ENCODE measurements at places on chromosomes 5 and 9.

DNA sequence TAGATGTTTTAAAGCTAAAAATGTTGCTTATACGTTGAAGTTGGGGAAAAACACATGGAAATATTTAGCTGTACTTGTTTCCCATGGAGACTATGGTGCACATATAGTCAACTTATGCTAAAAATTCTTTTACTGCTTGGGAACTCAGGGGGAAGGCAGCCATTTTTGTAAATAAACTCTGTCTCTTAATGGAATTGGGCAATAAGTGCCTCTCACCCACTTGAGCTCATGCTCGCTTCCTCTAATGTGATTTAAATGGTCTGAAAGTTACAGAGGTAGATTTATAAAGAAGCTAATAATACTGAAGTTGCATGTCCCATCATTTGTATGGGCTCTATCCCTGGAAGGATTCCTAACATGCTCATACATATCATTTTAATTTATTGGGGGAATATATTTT, 523.8 kb downstream of the RASEF start:
- DNase-seq, result no peak

- DNase-seq, result no peak
Observed at GRCh38 chr5:137001026-137001569, 498.0 kb downstream of the SPOCK1 start.

DNA sequence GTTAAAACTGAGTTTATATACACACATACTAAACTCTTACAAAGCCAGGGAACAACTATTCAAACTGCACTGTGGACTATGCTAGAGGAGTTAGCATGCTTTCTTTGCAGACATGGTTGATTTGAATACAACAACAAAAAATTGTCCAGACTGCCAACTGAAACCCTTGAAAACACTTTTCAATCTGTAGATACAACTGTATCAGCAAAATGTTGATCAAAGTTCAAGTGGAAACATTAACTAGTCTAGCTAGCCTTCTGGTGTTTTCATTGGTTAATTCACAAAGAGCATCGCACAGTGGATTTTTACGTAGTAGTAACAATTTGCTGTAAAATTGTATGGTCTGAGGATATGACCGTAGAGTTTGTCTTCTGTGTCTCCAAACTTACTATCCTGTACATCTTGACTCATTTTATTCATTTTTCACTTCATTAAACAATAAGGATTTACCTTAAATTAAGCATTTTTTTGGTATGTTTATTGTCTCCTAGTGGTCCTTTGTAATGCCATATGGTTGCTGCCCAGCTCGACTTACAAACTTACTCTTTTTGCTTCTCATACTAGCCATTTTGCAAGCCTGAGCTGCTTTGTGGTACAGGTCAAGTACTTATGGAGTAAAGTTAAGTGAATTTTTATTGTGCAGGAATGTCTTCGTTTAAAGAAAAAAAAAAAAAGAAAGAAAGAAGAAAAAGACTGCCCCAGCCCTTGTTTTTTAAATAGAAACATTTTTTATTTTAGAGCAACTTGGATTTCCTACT, 123.4 kb downstream of the ZCCHC7 start:
- DNase-seq, result no peak

DNA sequence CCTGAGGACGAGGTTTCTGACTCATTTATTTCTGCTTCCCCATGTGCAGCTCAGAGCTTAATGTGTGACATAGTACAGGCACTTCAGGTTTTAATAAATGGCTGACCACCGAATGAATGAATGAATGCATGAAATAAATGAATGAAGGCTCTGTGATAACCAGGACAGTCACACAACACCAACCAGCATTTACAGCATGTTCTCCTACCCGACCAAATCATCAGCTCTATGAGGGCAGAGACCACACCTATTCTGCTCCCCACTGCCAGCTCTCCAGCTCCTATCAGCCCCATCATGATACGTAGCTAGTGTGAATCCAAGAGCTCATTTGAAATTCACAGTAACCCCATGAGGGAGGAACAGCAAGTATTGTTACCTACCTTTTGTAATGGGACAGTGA, 4.8 kb downstream of the TMOD1 start:
- no peak for DNase-seq

DNA sequence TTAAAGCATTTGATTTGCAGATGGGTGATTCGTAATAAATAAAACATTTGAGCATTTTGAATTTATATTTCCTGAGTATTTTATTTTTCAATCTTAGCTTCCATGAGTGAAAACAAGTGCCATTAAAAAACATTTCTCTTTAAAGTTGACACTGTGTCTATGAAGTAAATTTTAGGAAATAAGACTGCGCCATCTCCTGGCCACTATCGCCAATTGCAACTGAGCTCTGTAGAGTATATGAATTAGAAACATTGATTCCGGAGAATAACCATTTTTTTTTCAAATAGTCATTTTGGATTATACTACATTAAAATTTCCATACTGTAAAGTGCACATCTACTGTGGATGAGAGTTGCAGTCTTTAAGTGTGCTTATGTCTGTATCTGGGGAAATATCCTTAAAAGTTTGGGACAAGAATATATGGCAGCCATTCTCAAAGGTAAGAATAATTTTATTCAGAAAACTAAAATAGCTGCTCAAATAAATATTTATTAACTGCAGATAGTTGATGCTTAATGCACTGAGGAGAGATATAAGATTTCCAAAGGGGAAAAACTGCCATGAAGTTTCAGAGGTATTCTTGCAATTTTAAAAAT, 5.9 kb downstream of the DMRTA1 start:
- DNase-seq, result no peak

- DNase-seq, result no peak
Observed at GRCh38 chr9:106784076-106784475, 78.9 kb upstream of the ZNF462 start.

DNA sequence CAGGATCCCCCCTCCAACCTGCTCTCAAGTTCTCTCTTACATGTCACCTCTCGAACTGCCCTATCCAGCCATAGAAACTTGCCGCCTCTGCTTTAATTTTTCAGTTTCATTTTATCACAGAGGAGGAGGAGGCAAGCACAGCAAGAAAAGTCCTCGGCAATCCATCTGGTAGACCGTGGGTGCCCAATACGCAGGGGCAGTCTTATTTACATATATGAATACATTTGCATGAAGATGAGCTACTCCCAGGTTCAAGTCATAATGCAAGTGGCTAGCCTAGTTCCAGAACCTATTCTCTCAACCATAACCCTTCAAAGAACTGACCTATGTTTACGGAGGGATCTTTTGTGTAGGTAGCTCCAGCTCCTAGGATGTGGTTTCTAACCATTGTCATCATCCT, 223.2 kb upstream of the PANK3 start:
- DNase-seq, result no peak

DNA sequence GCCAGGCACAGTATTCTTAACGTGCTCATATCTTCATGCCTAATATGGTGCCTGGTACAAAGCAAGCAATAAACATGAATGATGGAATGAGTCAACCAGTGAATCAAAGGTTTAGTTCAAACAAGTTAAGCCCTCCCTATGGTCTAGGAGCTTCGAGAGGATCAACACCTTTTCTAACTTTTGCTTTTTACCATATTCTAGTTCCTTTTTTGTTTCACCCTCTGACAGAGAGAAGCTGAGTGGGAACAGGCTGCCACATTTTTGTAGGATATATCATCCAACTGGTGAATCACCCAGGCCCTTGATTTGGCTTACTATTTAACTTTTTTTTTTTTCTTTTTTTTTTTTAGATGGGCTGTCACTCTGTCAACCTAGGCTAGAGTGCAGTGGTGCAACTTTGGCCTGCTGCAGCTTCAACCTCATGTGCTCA, 39.3 kb upstream of the TNC start:
- no peak for DNase-seq

GRCh38 chr5:168528521-168529373, at the start of gene FBLL1:
FBLL1 (plus strand) TSS chr5:168529305; CDS start chr5:168529505, 200 bp downstream.
- DNase-seq, result no peak

GRCh38 chr9:104802110-104802509, 38.2 kb downstream of the NIPSNAP3B start:
- DNase-seq, result no peak

DNA sequence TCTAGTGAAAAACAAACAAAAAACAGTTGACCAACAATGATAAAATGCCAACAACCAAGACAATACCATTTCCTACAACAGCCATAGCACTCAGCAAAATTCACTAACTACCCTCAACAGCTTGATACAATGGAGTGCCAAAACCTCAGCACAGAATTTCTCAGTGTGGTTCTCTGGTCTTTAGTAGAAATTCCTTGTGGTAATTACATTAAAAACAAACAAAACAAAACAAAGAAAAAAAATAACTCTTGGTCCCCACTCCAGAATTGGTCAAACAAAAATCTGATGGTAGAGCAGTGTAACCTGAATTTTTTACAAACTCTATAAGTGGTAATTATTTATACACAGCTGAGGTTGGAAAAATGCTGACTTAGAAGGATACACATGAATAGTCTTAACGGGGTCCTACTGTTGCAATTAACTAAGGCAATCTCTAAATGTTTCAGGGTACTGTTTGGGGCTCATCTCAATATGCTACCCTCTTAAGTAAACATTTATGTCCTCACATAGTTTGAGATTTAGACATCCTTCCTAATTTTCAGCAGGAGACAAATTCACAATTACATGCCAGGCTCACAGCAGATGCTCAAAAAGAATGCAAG, 13.8 kb downstream of the CSNK1A1 start:
- no peak for DNase-seq

DNA sequence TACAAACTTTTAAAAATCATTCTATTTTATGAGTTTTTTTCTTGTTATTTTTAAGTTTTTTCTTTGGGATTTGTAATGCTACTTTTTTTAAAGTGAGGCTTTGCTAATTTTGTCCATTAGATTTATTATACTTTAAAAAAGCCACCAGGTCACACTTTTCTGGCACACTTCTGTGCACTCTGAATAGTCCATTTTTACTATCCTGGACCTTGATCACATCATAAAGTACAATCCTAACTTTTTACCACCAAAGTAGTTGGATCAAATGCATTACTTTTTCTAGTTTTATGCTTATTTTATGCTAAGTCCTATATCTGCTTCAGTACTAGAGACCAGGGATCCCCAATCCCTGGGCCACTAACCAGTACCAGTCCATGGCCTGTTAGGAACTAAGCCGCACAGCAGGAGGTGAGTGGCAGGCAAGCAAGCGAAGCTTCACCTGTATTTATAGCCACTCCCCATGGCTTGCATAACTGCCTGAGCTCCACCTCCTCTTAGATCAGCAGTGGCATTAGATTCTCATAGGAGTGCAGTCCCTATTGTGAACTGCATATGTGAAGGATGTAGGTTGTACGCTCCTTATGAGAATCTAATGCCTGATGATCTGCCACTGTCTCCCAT, 16.0 kb downstream of the FRRS1L start:
- DNase-seq, result no peak

- DNase-seq, result no peak
Observed at GRCh38 chr9:96202971-96203780, 98.8 kb downstream of the HSD17B3 start.

DNA sequence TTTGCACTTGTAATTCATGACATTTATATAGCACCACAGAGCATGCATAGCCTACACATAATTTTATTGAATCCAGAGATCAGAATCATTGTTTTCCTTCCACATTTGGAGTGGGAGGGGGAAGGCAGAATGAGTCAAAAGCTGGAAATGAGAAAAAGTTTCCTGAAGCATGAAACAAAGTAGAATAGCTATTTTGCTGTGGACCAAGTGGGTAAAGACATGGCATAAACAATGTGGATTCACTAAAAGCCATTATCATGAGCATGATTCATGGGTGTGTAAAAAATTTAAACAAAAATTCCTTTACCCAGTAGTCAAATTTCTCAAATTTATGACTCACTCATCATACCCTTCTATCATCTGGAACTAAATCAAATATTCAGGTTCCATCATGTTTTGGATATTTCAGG, 97.9 kb downstream of the YIPF5 start:
- no peak for DNase-seq

DNA sequence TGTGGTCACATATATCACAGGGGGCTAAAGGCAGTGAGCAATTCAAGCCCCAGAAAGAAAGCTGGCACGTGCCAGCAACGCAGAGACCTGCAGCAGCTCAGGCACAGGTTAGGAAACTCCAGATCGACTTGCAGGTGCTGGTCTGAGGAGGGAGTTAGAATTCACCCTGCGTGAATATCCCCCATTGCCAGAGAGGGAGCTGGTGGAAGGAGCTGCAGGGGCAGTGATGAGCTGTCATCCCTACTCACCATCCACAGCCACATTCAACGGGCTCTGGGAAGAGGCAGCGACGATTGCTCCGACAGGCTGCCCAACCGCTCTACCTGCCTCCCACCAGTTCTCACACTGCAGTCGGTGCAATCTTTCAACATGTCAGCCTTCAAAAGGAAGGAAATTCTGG, 40.8 kb upstream of the CLK4 start:
- DNase-seq, result no peak

DNA sequence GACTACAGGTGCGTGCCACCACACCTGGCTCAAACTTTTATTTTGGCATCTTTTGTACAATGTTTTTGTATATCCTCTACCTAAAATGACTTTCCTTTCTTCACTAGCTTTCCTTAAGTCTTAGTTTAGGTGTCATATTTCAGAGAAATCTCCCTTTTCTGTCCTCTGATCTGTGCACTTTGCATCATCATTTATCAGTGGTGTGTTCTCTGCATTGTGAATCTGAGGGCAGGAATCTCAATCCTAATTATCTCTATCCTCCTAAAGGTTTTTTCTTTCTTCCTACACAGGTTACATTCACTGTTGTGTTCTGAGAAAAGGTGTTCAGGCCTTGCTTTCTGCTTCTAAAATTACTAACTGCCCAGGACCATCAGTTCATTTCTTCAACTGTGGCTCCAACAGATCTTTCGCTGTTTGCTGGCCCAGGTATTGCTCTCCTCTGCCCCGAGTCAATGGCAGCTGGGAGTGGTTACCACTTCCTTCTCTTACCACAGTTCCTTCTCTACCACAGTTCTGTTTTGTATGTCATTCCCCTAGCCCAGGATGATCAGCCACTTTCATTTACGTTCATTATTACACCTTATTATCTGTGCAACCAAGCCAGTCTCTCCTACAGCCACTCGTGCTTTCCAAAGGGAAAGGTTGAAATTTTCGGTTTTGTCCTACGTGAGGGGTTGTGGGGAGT, 14.0 kb downstream of the TGFBR1 start:
- DNase-seq, result no peak

DNA sequence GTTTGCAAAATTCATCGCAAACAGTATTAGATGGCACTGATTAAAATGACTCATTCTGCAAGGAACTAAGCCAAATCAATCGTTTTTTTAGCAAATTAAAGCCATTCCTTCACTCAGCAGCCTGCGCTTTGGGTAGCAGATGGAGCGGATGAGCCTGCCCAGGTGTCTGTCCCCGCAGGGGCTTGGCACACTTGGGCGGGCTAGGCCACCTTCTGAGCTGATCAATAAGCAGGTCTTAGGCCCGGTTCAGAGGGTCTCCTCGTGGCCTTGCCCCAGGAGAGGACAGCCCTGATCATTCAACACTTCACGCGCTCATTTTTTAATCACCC, 78.0 kb upstream of the FCN1 start:
- DNase-seq, result no peak

- no peak for DNase-seq
Observed at GRCh38 chr5:147189109-147189424, 45.8 kb upstream of the STK32A start.

GRCh38 chr9:137694962-137695875, 76.4 kb downstream of the EHMT1 start:
- DNase-seq, result no peak
